ENCODE measurements at places on chromosomes 4 and X.

GRCh38 chr4:185903205-185903604, 91.2 kb upstream of the SORBS2 start:
- DNase-seq: no peak

GRCh38 chrX:153771415-153772315, 7.6 kb downstream of the PLXNB3 start:
- DNase-seq: no peak

GRCh38 chr4:135838889-135839288, 1637.3 kb upstream of the PABPC4L start:
- no peak for DNase-seq

GRCh38 chr4:90137555-90137954, 10.4 kb downstream of the CCSER1 start:
- no peak for DNase-seq

DNA sequence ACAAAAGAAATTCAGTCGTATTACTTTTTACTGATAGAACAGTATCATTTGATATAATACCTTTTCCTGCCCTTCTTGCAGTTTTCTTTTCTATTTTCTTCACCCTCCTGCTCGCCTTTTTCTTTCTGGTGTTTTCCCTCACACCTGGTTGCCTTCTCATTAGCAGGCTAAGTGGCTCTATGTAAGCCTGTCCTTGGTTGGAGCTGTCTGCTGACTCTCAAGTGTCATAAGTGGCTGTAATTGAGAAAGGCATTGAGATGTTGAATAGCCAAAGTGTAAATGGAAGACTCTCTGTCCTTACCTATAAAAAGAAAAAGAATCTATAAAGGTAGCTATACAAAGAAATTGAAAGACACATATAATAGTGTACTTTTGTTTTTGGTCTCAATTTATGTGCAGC, 180.7 kb downstream of the ADGRL3 start:
- DNase-seq: no peak

DNA sequence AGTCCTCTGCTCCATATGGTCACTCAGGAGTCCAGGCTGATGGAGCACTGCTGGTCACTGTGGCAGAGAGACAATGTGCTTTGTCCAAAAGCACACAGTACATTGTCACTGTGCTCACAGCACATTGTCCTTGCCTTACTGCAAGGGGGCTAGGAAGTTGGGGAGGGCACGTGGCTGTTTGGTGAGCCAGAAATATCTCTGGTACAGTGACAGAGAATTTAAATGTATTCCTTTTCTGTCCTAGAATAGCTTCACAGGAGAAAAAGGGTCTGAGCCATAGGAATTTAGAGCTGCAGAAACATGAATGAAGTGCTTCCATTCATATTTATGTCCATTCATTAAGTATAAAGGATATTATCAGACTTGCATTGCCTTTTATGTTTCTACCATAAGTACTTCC, 110.8 kb upstream of the TRIM2 start:
- DNase-seq: no peak

- DNase-seq: no peak
These were observed 23.2 kb upstream of the ANOS1 start for GRCh38 chrX:8755116-8755515.
